ENCODE measurements at places on chromosomes 1 and 21.

DNA sequence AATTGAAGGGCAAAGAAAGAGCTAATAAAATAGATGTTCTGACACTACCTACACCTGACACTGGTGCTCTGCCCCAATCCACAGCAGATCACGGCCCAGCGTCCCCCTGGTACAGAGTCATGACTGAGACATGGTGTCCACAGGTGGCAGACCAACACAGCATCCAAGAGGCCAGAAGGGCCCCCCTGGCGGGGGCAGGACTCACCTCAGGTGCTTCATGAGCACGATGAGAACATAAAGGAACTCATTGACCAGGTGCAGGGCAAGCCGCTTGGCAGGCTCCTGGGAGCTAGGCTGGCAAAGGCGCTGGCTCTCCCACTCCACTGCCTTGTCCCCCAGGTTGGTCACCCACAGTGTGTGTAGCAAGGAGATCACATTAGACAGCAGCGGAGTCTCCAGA, 20.4 kb downstream of the MRAP start:
- DNase-seq = no peak

DNA sequence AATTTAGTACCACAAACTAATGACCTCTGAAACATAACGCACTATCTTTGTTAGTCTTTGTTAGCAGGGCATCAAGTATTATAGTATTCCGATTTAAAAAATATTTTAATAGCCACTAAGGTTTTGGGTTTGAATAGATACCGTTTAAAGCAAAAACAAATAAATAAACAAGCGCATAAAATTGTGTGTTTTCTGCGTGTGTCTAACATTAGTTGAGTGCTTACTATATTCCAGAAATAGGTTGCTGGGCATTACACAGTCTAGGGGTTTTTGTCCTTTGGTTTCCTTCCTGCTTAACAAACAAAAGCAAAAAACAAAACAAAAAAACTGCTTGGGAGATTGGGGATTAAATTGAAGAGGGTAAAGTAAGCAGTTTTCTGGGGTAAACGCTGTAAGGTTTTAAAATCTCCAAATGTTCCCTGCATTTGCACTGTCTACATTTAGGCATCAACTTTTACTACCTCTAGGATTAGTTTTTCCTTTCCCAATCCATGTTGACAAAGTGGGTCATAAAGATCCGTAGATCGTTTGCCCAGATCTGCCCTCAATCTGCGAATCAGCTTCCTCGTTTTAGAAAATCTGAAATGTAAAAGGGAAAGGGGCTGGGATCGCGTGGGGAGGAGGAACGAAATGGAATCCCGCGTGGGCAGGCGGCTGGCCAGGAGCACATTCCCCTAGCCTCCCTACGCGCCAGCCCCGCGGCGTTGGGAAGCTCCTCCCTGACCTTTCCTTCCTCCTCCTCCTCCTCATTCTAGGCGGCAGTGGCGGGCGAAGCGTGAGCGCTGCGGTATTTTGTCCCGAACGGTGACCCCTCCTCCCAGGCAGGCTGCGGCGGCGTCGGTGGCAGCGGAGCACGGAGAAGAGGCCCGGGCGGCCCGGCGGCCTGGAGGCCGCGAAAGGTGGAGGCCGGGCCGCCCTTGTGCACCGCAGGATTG, at the start of gene KCTD3:
TSS of gene KCTD3 (plus strand) at position 749 of the 935 bp plus-strand sequence. CDS start 382 bp downstream, outside the sequence.
- DNase-seq = peak; percentile 74

DNA sequence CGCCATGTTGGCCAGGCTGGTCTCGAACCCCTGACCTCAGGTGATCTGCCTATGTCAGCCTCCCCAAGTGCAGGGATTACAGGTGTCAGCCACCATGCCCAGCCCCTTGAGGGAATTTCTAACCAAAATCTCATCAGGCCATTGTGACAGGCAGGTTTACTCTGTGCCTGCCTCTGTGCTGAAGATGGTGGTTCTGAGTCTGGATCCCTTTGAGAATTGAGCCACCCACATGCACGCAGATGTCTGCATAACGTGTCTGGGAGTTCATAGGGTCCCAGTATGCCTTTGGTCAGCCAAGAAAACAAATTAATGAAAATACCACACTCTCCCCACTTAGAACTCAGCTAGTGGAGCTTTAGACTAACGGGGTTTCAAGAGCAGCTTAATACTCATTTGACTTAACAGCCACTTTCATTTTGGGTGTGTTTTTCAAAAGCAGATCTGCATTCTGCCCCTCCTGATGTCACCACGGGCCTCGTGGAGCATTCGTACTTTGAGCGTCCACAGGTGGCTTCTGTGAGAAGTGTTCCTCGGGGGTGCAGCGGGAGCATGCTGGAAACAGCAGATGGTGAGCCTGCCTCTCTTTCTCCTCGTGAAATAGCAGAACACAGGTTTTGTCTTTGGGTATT, 45.3 kb downstream of the DIP2A start:
- DNase-seq = no peak

DNA sequence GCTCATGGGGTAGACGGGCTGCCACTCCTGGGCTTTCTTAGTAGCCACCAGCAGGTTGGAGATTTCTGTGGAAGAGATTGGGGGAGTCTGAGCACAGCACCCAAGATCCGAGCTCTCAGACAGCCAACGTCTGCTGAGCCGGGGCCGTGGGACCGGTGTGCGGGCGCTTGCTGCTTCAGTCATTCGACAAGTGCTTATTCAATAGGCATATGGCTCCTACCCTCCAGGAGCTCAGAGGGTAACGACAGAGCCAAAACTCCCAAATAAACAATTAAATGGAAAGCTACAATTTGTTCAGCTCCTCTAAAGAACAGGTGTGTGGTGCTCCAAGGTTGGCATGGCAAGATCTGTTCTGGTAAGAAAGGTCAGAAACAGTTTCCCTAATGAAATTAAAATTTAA, 106.0 kb downstream of the RAVER2 start:
- no peak for DNase-seq

DNA sequence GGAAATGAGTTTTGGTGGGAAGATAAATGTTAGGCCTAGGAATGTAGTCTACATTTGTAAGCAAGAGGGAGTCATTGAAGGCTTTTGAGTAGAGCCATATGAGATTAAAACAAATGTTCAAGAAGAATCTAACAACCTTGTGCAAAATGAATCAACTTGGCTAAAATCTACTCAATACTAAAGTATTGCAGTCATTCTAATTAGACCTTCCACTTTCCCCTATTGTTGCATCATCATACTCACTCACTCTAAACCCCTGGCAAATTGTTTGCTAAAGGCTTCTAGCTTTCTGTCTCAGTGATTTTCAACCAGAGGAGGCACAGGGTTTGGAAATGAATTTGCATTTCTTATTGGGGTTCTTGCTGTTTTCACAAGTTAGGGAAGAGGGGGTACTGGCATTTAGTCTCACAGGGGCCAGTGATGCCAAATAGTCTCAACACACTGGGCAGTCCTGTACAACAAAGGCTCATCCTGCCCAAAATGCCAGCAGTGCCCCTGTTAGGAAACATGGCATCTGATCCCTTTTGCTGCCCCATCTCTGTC, 85.3 kb downstream of the SEC16B start:
- no peak for DNase-seq

DNA sequence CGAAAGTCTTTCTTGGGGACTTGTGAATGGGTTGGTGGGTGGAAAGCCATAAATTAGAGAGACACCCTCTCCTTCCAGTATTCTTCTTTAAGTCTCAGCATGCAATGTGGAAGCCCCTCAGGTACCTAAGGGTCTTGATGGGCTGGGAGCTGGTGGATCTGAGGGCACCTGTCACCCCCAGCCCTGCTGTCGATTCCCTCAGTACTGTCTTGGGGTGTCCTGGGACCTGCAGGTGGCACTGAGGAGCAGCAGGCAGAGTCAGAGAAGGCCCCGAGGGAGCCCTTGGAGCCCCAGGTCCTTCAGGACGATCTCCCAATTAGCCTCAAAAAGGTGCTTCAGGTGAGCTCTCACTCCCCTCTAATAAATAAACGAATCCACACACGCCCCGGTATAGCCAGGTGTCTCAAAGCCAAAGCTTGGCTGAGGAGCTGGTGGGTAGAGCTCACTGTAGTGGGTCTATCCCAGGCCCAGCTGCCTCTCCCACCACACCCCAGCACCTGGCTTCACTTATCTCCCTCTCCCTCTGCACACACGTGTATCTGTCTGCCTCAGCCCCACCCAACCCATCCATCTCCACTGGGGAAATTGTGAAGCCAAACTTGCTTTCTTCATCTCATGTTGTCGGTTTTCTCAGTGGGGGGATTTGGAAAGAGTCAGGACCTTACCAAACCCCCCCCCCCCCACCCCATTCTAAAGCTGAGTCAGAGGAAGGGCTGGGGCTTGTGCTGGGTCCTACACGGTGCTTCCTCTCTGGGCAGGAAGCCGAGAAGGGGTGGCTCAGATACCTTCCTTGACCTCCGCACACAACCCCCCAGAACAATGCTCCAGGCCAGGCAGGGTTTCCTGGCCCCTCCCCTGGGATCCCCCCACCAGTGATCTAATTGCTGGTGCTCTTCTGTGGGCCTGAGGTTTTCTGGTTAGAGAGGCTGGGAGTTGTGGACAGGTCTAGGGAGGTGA, 1.6 kb downstream of the ADAM15 start:
- peak; percentile 48 for DNase-seq

DNA sequence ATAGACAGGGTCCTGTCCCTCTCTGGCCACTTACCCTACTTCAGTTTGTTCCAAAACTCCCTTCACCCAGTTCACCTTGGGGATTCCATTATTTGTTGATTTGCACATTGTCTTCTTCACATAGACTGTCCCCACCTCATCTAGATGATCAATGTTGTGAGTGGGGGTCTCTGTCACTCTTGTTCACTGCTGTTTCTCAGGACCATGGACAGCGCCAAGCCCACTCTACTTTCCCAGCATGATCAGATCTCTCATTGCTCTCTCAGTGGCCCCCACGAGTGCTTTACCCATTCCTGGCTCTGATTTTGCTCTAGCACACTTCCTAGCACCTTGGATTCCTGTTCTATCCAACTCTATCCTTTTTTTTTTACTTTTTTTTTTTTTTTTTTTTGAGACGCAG, 45.4 kb upstream of the IGSF21 start:
- no peak for DNase-seq

DNA sequence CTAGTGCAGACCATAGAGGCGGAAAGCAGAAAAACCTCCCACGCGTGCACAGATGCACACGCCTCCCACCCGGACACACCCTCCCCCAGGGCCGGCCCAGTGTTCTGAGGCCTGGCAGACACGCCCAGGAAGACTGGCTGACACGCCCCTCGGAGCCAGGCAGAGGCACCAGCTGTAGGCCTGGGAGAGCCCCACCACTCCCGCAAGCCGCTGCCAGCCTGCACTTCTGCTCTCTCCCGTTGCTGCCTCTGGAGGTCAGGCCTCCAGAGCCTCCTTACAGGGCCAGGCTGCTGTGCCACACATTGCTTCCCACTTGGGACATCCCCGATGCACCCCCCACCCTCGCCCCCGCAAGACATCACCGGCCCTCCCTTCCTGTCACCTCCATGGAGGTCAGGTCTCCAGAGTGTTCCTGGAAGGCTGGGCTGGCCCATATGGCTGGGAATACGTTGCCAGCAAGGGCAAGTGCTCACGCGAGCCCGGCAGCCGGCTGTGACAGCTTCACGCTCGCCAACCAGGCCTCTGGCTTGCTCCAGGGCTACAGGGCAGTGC, 40.4 kb downstream of the CASZ1 start:
- peak; percentile 68 for DNase-seq

DNA sequence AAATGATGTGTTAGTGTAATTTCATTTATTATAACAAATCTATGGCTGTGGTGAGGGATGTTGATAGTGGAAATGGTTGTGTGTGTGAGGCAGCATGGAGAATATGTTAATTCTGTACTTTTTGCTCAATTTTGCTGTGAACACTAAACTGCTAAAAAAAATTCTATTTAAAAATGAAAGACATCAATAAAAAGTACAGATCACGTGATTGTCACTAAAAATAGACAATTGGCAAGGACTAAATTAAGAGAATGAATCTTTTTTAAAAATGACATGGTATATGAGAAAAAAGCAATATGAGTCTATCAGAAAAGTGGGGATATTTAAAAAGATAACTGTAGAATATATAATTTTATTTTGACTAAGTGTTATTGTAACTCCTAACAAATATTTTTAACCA, 15.7 kb upstream of the PIGK start:
- no peak for DNase-seq

DNA sequence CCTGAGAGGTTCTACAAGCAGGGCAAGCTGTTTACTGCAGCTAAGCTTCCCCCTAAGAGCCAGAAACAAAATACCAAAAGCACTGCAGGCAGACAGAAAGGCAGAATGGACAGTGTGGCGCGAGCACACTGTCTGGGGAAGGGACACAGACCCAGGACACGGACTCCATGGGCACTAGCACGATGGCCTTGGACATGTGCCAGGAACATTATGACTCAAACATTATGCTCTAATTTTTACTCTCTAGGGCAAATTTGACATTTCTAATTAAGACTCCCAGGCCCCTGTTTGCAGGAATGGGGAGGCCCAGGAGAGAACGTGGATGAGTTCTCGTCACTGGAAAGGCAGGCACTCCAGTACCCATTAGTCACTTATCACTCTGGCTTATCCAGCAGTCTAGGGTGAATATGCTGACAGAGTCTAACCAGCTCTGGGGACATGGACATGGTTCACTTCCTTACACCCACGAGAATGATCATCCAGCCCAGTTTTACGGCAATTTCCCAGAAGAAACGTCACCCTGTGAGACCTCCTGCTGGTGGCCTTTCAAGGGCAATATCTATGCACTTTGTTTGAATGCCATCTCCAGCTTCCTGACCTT, 45.1 kb downstream of the CAPN8 start:
- DNase-seq = no peak

- no peak for DNase-seq
These were observed 5.8 kb downstream of the TCHH start for GRCh38 chr1:152109231-152109997.

DNA sequence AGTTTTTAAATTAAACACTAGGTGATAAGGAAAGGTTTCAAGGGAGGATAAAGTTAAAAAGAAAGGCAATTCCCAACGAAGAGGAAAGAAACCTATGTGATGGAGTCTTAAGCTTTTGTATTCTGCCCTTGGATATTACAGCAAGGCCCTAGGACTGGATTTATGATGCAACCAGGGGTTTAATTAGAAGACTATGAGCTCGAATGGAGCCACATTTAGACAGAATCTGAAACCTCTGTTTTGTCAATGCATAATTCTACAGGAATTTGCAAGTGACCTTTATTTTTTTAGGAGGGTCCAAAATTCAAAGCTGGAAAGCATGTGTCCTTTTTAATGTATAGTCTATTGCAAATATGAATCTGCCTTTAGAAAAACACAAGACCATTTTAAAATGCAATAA, 37.9 kb downstream of the TGFB2 start:
- no peak for DNase-seq

- no peak for DNase-seq
These were observed 32.1 kb upstream of the CLIC4 start for GRCh38 chr1:24713176-24713575.

DNA sequence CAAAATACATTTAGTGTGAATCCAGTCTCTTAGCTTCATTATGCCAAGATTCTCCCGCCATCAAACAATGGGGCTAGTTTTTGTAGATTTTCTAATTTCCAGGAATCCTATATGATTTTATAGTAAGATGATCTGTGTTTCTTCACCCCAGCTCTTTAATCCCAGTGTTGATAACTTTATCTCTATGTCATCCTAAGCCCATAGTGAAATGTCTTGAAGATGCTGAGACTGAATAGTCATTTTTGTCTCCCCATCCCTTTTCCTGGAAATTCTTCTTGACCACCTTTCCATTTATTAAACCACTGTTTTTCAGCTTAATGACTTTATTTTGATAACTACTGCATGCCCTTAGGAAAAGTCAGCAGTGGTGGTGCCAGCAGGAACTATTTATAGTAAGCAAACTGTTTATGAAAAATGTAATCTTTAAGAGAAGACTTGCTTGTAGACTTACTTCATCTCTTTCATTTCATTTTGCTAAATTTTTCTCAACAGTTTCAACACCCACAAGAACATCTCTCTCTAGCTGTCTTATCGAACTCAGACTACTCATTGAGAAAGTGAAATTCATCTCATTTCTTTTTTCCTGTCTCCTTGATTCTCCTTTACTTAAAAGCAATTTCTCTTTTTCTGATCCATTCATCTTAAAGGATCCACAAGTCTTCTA, 116.6 kb downstream of the NTMT2 start:
- no peak for DNase-seq

All from hematopoietic multipotent progenitor cell treated with erythropoietin and hydrocortisone succinate and interleukin-3 and kit ligand, for 8 days (in vitro differentiated cells).